ENCODE measurements at places on chromosomes 2 and 18. TPM values are rescaled to one million over a fixed set of nuclear protein-coding genes. Genes with fewer than 3 reads are reported as not detected.
A peak's percentile ranks its signal among the peaks of the same experiment; 100 is the strongest.

SRD5A2 gene
- total RNA-seq: 0.28 TPM

MATN3 gene
- 0.05 TPM for total RNA-seq

MAP3K19 gene
- 0.05 TPM for total RNA-seq

- H3K36me3 ChIP-seq: no peaks in the 10 kb centered on the region
- H3K4me3 ChIP-seq: no peak overlapping the region
- H3K4me1 ChIP-seq: peaks cover 12% of the 10 kb centered on the region
- no peak overlapping the region for H3K27ac ChIP-seq
Observed at GRCh38 chr2:112709703-112710102, 11.1 kb upstream of the NT5DC4 start.

GRCh38 chr2:45190481-45190942, 181.3 kb upstream of the SIX2 start:
- no peaks in the 10 kb centered on the region for H3K4me1 ChIP-seq
- no peaks in the 10 kb centered on the region for H3K27me3 ChIP-seq
- no peak overlapping the region for H3K4me3 ChIP-seq
- H3K27ac ChIP-seq: no peak overlapping the region

- no peaks in the 10 kb centered on the region for H3K36me3 ChIP-seq
- no peak for DNase-seq
- no peak overlapping the region for H3K4me3 ChIP-seq
- H3K27ac ChIP-seq: no peak overlapping the region
Observed at GRCh38 chr2:169095621-169096105, 26.3 kb downstream of the DHRS9 start.

- H3K27me3 ChIP-seq: peaks cover 23% of the 10 kb centered on the region
- peak within 1 kb of the TSS; percentile 40 for H3K4me3 ChIP-seq
- no peak for DNase-seq
- peak within 1 kb of the TSS; percentile 75 for H3K27ac ChIP-seq
Observed at GRCh38 chr2:74441690-74442482, at the start of gene RTKN. Gene RTKN (minus strand): TSS chr2:74441937. CDS start chr2:74441816, 121 bp downstream.

All from thymus (tissue), 14 donors.